A549 treated with RU486 at 1 μM for 4 hours (cell line): ENCODE measurements at places on chromosomes 6 and 20. TPM values are rescaled to one million over a fixed set of nuclear protein-coding genes. Genes with fewer than 3 reads are reported as not detected.

The CTCFL gene
- not detected in 5 replicates for total RNA-seq

The KCNK5 gene
- total RNA-seq, result 1.0 to 1.7 TPM (median 1.4 TPM) in 5 replicates

The ZC2HC1B gene
- not detected in 5 replicates for total RNA-seq

The IFNGR1 gene
- total RNA-seq, result 23.0 to 33.6 TPM (median 27.8 TPM) in 5 replicates

The PRKN gene
- total RNA-seq, result 0.07 TPM in 1 of 5 replicates, not detected in the others

The HLA-DRB1 gene
- not detected in 5 replicates for total RNA-seq

The SPATA25 gene
- 0.23 to 0.87 TPM (median 0.66 TPM) in 5 replicates for total RNA-seq

The BPIFA1 gene
- not detected in 5 replicates for total RNA-seq

The TNFRSF6B gene
- 0.46 to 1.2 TPM (median 0.60 TPM) in 5 replicates for total RNA-seq

The WFDC5 gene
- not detected in 5 replicates for total RNA-seq

The TRDN gene
- total RNA-seq, result not detected in 5 replicates

The KPNA5 gene
- 0.42 to 1.9 TPM (median 1.5 TPM) in 5 replicates for total RNA-seq

The TGM3 gene
- 0.05 TPM in 1 of 5 replicates, not detected in the others for total RNA-seq

The TTLL9 gene
- 0.03 to 0.15 TPM (median 0.09 TPM) in 5 replicates for total RNA-seq

The PXDC1 gene
- total RNA-seq, result 15.0 to 21.4 TPM (median 16.4 TPM) in 5 replicates

The GTSF1L gene
- not detected in 5 replicates for total RNA-seq

The SLPI gene
- 8.9 to 16.3 TPM (median 11.7 TPM) in 5 replicates for total RNA-seq

The CGAS gene
- total RNA-seq, result 4.8 to 5.6 TPM (median 5.2 TPM) in 5 replicates

The CST1 gene
- total RNA-seq, result 0.72 to 1.2 TPM (median 0.85 TPM) in 5 replicates

The MYB gene
- total RNA-seq, result 0.35 to 1.3 TPM (median 0.63 TPM) in 5 replicates

The PBOV1 gene
- total RNA-seq, result not detected in 5 replicates

The RNF217 gene
- total RNA-seq, result 4.9 to 9.5 TPM (median 6.8 TPM) in 5 replicates

The TOP1 gene
- 64.3 to 96.0 TPM (median 79.7 TPM) in 5 replicates for total RNA-seq
